ENCODE measurements at places on chromosomes 6 and 20. TPM values are rescaled to one million over a fixed set of nuclear protein-coding genes. Genes with fewer than 3 reads are reported as not detected.

The TNFAIP3 gene
- total RNA-seq: 1.6 TPM

The PBOV1 gene
- total RNA-seq: not detected

The OPRM1 gene
- total RNA-seq: not detected

The NRSN1 gene
- not detected for total RNA-seq

The SAPCD1 gene
- 3.0 TPM for total RNA-seq

The RRAGD gene
- 33.5 TPM for total RNA-seq

The PRSS16 gene
- 0.62 TPM for total RNA-seq

The OR2H1 gene
- not detected for total RNA-seq

The GGTLC1 gene
- total RNA-seq: not detected

The KCNS1 gene
- total RNA-seq: not detected

The ULBP2 gene
- total RNA-seq: 17.3 TPM
